Endothelial cell (in vitro differentiated cells): ENCODE measurements at places on chromosomes 11 and 22. TPM values are rescaled to one million over a fixed set of nuclear protein-coding genes. Genes with fewer than 3 reads are reported as not detected.

TRPM5 gene
- 0.38 TPM for total RNA-seq

MTFP1 gene
- total RNA-seq = 30.2 TPM

DNA sequence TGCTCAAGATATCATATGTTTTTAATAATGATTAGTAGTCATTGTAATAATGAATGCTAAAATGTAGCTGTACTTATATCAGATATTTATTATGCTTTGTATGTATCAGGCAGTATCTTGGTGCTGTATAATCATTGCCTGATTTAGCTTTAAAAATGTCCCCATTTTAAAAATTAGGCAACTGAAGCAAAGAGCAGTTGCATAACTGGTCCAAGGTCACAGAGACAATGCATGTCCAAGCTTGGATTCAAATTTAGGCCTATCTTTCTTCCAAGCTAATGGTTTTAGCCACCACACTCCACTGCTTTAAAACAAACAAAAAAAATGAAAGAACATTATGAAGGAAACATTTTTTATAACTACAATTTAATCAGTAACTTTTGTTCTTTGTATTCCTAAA lies 725.8 kb upstream of the RAG2 start:
- H3K27ac ChIP-seq = no peak overlapping the region
- H3K27me3 ChIP-seq = peaks cover 2% of the 10 kb centered on the region
- H3K4me3 ChIP-seq = no peak overlapping the region

DNA sequence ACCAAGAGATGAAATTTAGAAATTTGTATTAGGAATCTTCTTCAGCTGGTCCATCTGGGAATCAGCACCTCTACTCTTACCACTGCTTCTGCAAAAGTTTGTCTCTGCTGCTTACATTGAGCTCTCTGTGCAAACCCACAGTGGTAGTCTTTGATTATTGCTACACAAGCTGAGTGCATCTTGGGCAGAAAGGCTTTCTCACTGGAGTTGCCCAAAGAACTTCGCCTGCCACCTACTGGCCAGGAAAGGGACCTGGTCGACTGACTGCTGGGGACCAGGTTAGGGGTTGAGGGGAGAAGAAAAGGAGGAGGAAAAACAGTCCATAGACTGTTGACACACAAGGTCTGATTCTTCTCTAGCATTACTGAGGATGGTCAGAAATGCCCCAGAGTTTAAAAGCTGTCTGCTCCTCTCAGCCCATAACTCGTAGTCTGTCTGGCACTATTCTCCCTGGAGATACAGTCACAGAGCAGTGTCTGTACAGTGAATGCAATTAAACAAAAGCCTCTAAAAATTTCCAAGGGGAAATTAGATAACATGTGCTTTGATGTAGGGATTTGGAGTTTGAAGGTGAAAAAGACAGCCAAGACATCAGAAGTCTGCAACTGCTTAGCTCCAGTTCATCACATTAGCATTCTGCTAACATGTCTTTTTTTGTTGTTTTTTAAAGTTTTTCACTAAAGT lies 215.0 kb upstream of the CTSC start:
- no peaks in the 10 kb centered on the region for H3K27me3 ChIP-seq
- peak; percentile 64 for DNase-seq
- H3K4me1 ChIP-seq = peaks cover 11% of the 10 kb centered on the region

DNA sequence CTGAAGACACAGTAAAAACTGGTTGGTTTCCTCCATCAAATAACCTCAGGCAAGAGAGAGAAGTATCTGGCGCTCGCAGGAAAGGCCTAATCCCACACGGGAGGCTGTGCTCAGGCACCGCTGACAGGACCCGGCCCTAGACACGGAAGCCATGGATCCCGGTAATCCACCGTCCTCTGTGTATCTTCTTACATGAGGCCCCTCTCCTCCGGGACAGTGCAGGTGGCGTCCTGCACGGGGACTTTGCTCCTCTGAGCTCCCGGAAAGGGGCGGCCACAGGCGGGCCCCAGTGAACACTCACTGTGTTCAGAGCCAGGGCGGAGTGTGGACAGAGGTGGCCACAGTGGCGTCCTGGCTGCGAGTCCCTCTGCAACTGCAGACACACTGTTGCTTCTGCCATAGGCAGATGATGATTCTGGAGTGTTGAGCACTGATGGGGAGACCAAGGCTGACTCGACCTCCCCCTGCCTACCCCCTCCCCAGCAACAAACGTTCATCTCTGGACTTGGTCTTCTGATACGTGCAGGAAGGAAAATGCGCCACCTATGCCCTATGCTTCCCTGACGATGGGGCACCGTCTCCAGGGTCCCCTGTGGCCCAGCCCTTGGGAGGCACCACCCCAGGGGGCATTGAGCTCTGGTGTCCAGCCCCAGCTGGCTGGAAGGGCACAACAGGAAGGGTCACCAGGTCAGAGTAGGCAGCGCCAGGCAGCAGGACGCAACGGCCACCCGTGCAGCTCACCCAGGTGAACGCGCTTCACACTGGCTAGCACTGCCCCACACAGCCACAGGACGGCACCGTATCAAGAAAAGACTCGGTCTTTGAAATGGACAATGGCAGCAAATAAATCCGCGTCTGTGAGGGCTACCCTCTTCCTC lies 95.7 kb downstream of the TRMU start:
- H3K4me1 ChIP-seq = no peaks in the 10 kb centered on the region
- no peak overlapping the region for H3K4me3 ChIP-seq
- H3K36me3 ChIP-seq = no peaks in the 10 kb centered on the region
- no peak overlapping the region for H3K27ac ChIP-seq
- DNase-seq = no peak
- no peaks in the 10 kb centered on the region for H3K27me3 ChIP-seq

DNA sequence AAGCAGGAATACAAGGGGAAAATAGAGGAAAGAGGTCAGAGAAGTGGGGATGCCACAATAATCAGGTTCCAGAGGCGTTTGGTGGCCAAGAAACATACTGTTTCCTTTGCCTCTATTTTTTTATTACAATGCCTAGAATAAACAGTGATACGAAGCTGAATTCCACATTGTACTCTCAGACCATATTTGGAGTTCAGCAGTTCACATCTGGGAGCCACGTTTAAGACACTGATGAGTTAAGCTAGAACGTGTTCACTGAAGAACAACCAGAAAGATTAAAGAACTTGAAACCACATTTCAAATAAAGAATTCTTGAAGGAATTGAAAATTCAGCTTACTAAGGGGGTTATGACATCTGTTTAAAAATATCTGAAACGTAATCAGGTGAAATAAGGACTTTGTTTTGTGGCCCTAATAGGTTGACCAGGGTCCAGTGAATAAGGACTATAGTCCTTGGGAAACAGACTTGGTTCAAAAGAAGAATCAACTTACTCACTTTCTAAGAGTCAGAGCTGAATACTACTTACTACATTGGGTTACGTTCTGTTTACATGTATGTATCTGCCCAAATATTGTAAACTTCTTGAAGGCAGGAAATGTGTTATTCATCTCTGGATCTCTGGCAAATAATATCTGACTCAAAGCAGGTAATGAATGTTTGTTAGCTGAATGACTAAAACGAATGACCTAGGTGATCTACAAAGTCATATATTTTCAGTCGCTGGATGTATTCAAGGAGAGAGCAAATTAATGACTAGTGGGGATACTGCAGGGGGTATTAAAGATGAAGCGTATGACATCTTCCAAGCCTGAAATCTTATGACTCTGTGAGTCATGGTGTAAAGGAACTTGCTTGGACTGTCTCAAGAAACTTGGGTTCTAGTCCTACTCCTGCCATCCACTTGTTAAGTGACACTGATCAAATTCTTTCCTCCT lies 247.0 kb upstream of the NARS2 start:
- no peak overlapping the region for H3K4me3 ChIP-seq
- no peak for DNase-seq
- no peaks in the 10 kb centered on the region for H3K36me3 ChIP-seq
- no peak overlapping the region for H3K27ac ChIP-seq
- peaks cover 8% of the 10 kb centered on the region for H3K4me1 ChIP-seq

GRCh38 chr22:38970551-38970950 lies 11.6 kb upstream of the APOBEC3B start:
- H3K4me3 ChIP-seq = no peak overlapping the region
- no peak overlapping the region for H3K27ac ChIP-seq
- H3K27me3 ChIP-seq = peaks cover 9% of the 10 kb centered on the region
- DNase-seq = no peak
